Activated CD4-positive, alpha-beta T cell treated with anti-CD3 and anti-CD28 coated beads, Interleukin-2, amount 50 U/mL, for 48 hours (primary cell): ENCODE measurements at places on chromosomes 5 and 9.

GRCh38 chr9:108911820-108912219, 22.1 kb downstream of the ELP1 start:
- no peak for DNase-seq

- DNase-seq = no peak
Observed at GRCh38 chr5:170769246-170769645, 14.3 kb upstream of the GABRP start.

DNA sequence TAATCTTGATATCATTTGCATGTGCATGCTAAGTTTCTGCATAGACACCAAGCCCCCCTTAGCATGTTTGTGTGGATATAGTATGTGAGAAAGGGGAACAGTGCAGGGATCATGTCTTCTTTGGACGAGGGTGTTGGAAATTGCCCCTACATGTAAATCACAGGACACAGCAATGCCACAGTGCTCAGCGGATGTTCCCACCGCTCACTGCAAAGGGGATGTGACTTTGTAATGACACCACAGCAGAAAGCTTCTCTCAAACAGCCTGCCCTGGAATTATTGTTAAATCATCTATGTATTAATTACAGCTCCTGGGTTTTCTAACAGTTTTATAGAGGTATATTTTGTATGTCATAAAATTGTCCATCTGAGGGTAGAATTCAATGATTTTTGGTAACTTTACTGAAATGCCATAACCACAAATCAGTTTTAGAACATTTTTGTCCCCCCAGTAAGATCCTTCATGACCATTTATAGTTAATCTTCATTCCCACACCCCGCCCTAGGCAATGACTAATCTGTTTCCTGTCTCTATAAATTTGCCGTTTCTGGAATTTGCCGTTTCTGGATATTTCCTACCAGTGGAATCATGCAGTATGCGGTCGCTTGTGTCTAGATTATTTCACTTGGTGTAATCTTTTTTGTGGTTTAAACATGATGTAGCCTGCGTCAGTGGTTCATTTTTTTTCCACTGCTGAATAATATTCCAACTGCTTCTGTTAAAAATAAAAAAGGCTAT, 648.5 kb upstream of the WWC1 start:
- DNase-seq = no peak

DNA sequence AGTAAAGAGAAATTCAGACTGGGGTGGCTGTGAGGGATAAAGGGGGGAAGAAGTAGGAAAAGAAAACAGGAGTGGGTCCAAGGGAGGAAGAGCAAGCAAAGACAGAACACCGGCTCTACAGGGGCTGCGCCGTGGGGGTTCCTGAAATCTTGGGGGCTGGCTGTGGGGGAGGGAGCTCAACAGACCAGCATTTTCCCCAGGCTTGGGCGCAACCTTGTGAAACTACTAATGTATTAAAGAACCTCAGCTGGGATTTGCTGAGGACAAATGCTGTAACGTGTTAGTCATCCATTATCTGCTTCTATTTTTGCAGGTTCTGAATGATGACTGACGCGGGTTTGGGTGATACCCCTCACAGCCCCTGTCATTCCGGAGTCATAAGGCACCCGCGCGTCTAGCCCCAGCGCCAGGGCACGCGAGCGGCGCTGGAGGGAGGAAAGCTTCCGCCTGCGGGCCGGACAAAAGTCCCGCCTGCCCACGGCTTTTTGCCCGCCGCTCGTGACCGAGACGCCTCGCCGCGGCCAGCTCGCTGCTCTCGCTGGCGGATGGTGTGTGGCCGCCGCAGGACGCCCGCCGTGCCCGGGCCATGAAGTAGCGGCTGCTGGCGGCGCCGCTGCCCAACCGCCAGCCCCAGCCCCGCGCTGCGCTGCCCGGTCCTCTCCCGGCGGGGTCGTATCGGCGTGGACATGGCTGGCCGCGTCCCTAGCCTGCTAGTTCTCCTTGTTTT, 110.6 kb downstream of the PAM start:
- DNase-seq = peak; percentile 45

- no peak for DNase-seq
Observed at GRCh38 chr9:19728101-19728500, 60.7 kb downstream of the SLC24A2 start.
